ENCODE measurements at places on chromosomes 7 and 10. TPM values are rescaled to one million over a fixed set of nuclear protein-coding genes. Genes with fewer than 3 reads are reported as not detected.

GATA3 gene
- polyA plus RNA-seq = 1.2 TPM

- no peak for DNase-seq
- peaks cover 25% of the 10 kb centered on the region for H3K4me1 ChIP-seq
- no peak overlapping the region for H3K4me3 ChIP-seq
- H3K27ac ChIP-seq = peak overlapping the region; percentile 77
- no peaks in the 10 kb centered on the region for H3K27me3 ChIP-seq
These were observed 9.4 kb downstream of the WBP1L start for GRCh38 chr10:102752934-102753664.

DNA sequence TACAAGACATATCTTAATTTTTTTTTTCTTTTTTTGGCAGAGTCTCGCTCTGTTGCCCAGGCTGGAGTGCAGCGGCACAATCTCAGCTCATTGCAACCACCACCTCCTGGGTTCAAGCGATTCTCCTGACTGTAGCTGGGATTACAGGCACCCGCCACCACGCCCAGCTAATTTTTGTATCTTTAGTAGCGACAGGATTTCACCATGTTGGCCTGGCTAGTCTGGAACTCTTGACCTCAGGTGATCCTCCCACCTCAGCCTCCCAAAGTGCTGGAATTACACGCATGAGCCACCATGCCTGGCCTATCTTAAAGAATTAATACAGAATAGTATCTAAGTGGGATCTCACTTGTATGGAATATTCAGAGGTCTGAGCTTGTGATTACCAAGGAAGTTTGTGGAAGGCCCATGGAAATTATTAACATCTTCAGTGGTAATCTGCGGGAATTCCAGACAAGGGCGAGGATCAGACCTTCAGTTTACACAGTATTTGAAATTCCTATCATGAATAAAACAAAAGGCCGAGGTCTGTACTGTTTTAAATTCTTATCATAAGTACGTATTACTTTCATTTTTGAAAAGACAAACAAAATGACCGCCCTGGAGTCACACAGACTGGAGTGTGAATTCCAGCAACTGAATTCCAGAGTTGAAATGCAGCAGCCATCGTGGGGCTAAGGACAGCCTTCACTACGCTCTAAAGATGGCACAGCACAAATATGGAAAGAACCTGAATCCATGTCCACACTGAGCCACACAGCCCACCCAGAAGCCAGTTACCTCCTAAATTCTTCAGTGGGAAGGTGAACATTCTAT, 16.7 kb downstream of the GPRIN2 start:
- no peak overlapping the region for H3K27ac ChIP-seq
- peaks cover 63% of the 10 kb centered on the region for H3K27me3 ChIP-seq
- H3K4me3 ChIP-seq = no peak overlapping the region
- H3K36me3 ChIP-seq = no peaks in the 10 kb centered on the region
- no peaks in the 10 kb centered on the region for H3K4me1 ChIP-seq

SKAP2 gene
- 5.6 TPM for polyA plus RNA-seq

GRCh38 chr7:132584796-132585494, 8.7 kb upstream of the PLXNA4 start:
- no peak overlapping the region for H3K4me3 ChIP-seq
- no peaks in the 10 kb centered on the region for H3K4me1 ChIP-seq
- no peak overlapping the region for H3K27ac ChIP-seq
- no peaks in the 10 kb centered on the region for H3K36me3 ChIP-seq
- no peak for DNase-seq

AS3MT gene
- polyA plus RNA-seq = 0.96 TPM

SFXN3 gene
- 3.2 TPM for polyA plus RNA-seq

GRCh38 chr7:18361756-18362155, 133.8 kb upstream of the HDAC9 start:
- no peak overlapping the region for H3K27ac ChIP-seq
- no peak for DNase-seq
- H3K4me3 ChIP-seq = no peak overlapping the region

GRCh38 chr7:148611692-148612091, 21.1 kb downstream of the C7orf33 start:
- no peaks in the 10 kb centered on the region for H3K4me1 ChIP-seq
- peaks cover 11% of the 10 kb centered on the region for H3K27me3 ChIP-seq
- no peak overlapping the region for H3K4me3 ChIP-seq
- H3K36me3 ChIP-seq = no peaks in the 10 kb centered on the region
- DNase-seq = no peak

- H3K4me1 ChIP-seq = no peaks in the 10 kb centered on the region
- DNase-seq = no peak
- no peaks in the 10 kb centered on the region for H3K36me3 ChIP-seq
These were observed 2.5 kb downstream of the VSTM2A start for GRCh38 chr7:54544527-54545240.

ANXA7 gene
- 99.1 TPM for polyA plus RNA-seq

DNA sequence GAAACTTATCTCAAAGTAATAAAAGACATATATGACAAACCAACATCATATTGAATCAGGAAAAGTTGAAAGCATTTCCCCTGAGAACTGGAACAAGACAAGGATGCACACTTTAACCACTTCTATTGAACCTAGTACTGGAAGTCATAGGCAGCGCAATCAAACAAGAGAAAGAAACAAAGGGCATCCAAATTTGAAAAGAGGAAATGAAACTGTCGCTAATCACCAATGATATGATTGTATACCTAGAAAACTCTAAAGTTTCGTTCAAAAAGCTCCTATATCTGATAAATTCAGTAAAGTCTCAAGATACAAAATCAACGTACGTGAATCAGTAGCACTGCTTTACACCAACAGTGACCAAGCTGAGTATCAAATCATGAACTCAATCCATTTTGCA, 137.7 kb upstream of the TEX47 start:
- no peaks in the 10 kb centered on the region for H3K36me3 ChIP-seq
- no peak overlapping the region for H3K4me3 ChIP-seq
- no peaks in the 10 kb centered on the region for H3K27me3 ChIP-seq
- H3K27ac ChIP-seq = no peak overlapping the region

PPP1R3A gene
- 1.8 TPM for polyA plus RNA-seq

- H3K27me3 ChIP-seq = no peaks in the 10 kb centered on the region
- no peaks in the 10 kb centered on the region for H3K4me1 ChIP-seq
- no peaks in the 10 kb centered on the region for H3K36me3 ChIP-seq
- DNase-seq = no peak
These were observed 67.8 kb downstream of the ZNF248 start for GRCh38 chr10:37789590-37789989.

All from psoas muscle (tissue), 8 donors.